ENCODE measurements at places on chromosomes 3 and 15.

GRCh38 chr3:73192036-73192738 lies 130.7 kb downstream of the EBLN2 start:
- no peaks in the 10 kb centered on the region for H3K27me3 ChIP-seq
- H3K27ac ChIP-seq: no peak overlapping the region
- no peaks in the 10 kb centered on the region for H3K36me3 ChIP-seq
- H3K4me1 ChIP-seq: no peaks in the 10 kb centered on the region

- DNase-seq: peak; percentile 96
- H3K36me3 ChIP-seq: peaks cover 19% of the 10 kb centered on the region
- H3K4me3 ChIP-seq: no peak overlapping the region
- H3K27ac ChIP-seq: peak overlapping the region; percentile 99
- peaks cover 77% of the 10 kb centered on the region for H3K4me1 ChIP-seq
- H3K27me3 ChIP-seq: no peaks in the 10 kb centered on the region
These were observed 44.0 kb downstream of the SMAD3 start for GRCh38 chr15:67109141-67110034.

GRCh38 chr15:29124581-29125381 lies 144.8 kb downstream of the NSMCE3 start:
- H3K36me3 ChIP-seq: no peaks in the 10 kb centered on the region
- H3K4me1 ChIP-seq: no peaks in the 10 kb centered on the region
- no peak overlapping the region for H3K4me3 ChIP-seq
- H3K27me3 ChIP-seq: no peaks in the 10 kb centered on the region

- H3K27me3 ChIP-seq: peaks cover 5% of the 10 kb centered on the region
- peaks cover 41% of the 10 kb centered on the region for H3K4me1 ChIP-seq
- DNase-seq: no peak
- H3K4me3 ChIP-seq: no peak overlapping the region
- H3K36me3 ChIP-seq: no peaks in the 10 kb centered on the region
These were observed 2.1 kb downstream of the RPP25 start for GRCh38 chr15:74954515-74954914.

DNA sequence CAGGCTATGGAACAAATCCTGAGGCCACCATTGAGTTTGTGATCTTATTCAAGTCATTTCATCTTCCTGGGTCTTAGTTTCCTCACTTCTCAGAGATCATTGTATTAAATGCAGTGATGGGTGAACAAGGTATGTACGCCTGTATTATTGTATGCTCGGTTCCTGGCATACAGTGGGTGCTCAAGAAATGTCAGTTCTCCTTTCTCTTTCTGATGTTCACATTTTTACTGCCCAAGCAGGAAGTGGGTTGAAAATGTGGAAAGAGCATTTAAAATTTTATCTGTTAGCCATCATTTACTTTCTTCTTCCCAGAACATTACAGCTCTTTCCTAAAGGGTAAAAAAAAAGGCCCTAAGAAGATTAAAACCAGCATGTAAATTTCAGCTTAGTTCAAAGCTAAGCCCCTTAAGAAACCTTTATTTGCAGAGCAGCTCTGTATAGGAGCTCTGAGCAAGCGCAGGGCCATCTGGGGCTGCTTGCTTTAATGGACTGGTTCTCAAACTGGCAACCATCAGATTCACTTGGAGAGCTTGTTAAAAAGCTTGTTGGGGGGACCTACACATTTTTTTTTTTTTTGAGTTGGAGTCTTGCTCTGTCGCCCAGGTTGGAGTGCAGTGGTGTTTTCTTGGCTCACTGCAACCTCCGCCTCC lies 179.4 kb downstream of the CHST2 start:
- DNase-seq: no peak
- peaks cover 10% of the 10 kb centered on the region for H3K4me1 ChIP-seq
- H3K27ac ChIP-seq: no peak overlapping the region
- no peaks in the 10 kb centered on the region for H3K36me3 ChIP-seq
- no peak overlapping the region for H3K4me3 ChIP-seq

- DNase-seq: no peak
- peaks cover 10% of the 10 kb centered on the region for H3K27me3 ChIP-seq
- H3K36me3 ChIP-seq: no peaks in the 10 kb centered on the region
- no peak overlapping the region for H3K4me3 ChIP-seq
- H3K27ac ChIP-seq: no peak overlapping the region
These were observed 80.2 kb downstream of the RAB11A start for GRCh38 chr15:65949491-65949890.

- no peaks in the 10 kb centered on the region for H3K27me3 ChIP-seq
- no peaks in the 10 kb centered on the region for H3K36me3 ChIP-seq
- H3K4me1 ChIP-seq: no peaks in the 10 kb centered on the region
- DNase-seq: no peak
- no peak overlapping the region for H3K4me3 ChIP-seq
- no peak overlapping the region for H3K27ac ChIP-seq
These were observed 8.2 kb upstream of the GCSAM start for GRCh38 chr3:112141293-112141692.

DNA sequence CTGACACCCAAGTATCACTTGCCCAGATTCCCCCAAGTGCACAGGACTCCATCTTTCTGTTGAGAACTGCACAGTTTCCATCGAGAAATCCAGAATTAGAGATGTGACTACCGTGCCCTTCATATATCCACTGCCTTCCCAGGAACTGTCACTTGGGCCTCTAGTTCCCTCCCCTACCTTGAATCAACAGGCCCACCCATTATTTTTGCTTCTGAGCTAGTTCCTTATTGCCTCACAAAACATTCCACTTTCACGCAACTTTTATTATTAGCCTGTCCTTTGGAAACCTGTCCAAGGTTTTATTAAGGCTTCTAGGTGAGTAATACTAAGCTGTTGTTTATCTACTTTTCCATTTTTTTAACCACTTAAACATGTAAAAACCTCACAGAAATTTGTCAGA lies 17.1 kb upstream of the SLC30A4 start:
- H3K4me3 ChIP-seq: no peak overlapping the region
- DNase-seq: no peak
- no peaks in the 10 kb centered on the region for H3K4me1 ChIP-seq
- no peak overlapping the region for H3K27ac ChIP-seq

- no peak overlapping the region for H3K27ac ChIP-seq
- H3K4me3 ChIP-seq: no peak overlapping the region
- peaks cover 7% of the 10 kb centered on the region for H3K4me1 ChIP-seq
- H3K36me3 ChIP-seq: peaks cover 7% of the 10 kb centered on the region
- peak; percentile 59 for DNase-seq
These were observed 95.4 kb downstream of the HCN4 start for GRCh38 chr15:73273181-73274002.

- H3K27me3 ChIP-seq: no peaks in the 10 kb centered on the region
- H3K4me3 ChIP-seq: no peak overlapping the region
- H3K36me3 ChIP-seq: peaks cover 3% of the 10 kb centered on the region
- DNase-seq: no peak
These were observed 25.6 kb downstream of the TIGIT start for GRCh38 chr3:114319453-114319852.

DNA sequence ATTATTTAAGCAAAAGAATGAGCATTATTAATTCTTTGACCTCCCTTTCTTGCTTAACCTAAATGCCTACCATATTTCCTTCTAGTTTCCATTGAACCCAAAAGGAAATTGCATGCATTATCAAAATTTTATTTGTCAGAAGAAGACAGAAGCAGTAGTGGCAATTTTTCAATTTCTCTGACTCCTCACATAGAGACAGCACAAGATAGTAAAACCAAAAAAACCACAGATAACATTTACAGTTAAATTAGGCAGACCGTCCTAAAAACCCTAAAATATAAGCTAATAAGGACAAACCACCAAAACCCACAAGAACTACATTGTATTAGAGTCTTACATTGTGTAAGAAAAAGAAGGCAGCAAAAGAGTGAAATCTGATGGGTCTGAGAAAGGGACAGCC lies 27.1 kb downstream of the GOLGB1 start:
- no peak for DNase-seq
- no peak overlapping the region for H3K27ac ChIP-seq
- no peaks in the 10 kb centered on the region for H3K4me1 ChIP-seq
- H3K4me3 ChIP-seq: no peak overlapping the region
- no peaks in the 10 kb centered on the region for H3K27me3 ChIP-seq
- H3K36me3 ChIP-seq: peaks cover 45% of the 10 kb centered on the region

DNA sequence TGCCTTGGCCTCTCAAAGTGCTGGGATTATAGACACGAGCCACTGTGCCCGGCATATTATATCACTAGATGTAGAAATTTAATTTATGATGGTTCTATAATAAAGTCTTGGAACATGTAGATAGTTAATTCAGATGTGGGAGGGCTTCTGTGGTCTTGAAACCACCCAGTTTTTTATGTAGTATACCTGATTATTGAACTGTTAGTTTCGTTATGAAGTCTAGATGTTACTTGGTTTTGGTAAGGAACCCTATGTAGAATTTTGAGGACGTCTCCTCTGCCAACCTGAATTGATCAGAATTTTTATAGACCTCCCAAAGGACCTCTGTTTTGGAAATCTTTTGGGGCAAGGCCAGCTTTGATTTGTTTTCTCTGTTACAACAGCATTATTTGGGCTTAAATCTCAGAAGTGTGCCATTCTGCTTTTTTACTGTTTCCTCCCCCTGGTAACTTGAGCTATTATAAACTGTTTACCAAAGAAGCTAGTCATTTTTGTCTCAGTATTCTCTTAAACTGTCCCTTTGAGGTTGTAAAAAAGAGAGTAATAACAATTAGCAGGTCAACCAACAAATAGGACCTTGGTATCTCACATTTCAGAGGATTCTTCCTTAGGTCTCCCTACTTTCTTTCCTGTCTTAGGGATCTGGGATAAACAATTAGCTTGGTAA lies 20.8 kb downstream of the AKAP13 start:
- DNase-seq: no peak
- no peak overlapping the region for H3K4me3 ChIP-seq
- peaks cover 52% of the 10 kb centered on the region for H3K4me1 ChIP-seq

- H3K4me1 ChIP-seq: no peaks in the 10 kb centered on the region
- H3K4me3 ChIP-seq: no peak overlapping the region
- no peaks in the 10 kb centered on the region for H3K36me3 ChIP-seq
- H3K27me3 ChIP-seq: no peaks in the 10 kb centered on the region
These were observed 26.8 kb upstream of the CHRM5 start for GRCh38 chr15:33941279-33942063.

GRCh38 chr3:188940573-188940932 lies 231.2 kb upstream of the TPRG1 start:
- H3K27ac ChIP-seq: no peak overlapping the region
- no peaks in the 10 kb centered on the region for H3K36me3 ChIP-seq
- DNase-seq: no peak
- peaks cover 14% of the 10 kb centered on the region for H3K4me1 ChIP-seq
- no peaks in the 10 kb centered on the region for H3K27me3 ChIP-seq
- no peak overlapping the region for H3K4me3 ChIP-seq

GRCh38 chr3:168213920-168214319 lies 118.2 kb upstream of the GOLIM4 start:
- H3K27ac ChIP-seq: no peak overlapping the region
- H3K4me3 ChIP-seq: no peak overlapping the region
- DNase-seq: no peak
- H3K27me3 ChIP-seq: no peaks in the 10 kb centered on the region

DNA sequence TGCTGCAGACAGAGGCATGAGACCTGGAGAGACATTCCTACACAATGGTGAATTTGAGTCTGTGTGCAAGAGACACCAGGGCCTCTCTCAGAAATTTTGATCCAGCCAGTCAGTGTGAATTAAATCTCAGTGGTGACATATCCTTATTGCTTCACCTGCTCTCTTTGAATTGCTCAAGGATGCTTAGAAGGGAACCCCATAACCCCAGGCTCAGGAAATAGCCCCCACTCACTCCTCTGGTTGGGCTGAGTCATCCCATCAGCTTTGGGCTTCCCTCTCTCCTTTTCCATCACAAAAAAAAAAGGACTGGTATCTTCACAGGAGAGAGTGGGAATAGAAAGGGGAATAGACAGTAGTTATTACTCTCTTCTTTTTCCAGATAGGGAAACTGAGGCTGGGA lies 33.0 kb upstream of the LARS2 start:
- no peaks in the 10 kb centered on the region for H3K36me3 ChIP-seq
- H3K4me1 ChIP-seq: no peaks in the 10 kb centered on the region
- H3K27me3 ChIP-seq: no peaks in the 10 kb centered on the region
- no peak overlapping the region for H3K4me3 ChIP-seq

DNA sequence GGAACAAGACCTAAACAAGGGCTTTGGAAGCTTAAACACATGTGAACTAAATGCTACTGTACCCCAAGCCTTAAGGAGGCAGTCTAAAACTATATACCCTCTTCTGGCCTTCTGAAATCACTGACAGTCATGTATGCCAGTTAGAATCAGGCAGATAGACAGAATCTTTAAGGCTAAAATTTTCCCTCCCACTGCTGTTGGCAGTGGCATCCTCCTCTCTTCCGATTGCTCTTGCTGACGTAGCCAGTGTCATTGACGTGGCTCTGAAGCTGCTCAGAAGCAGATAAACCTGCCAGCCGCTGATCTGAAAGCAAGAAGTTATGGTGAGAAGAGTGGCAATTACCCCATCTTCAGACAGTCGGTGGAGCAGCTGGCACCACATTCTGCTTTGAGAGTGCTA lies 3.3 kb downstream of the RYR3 start:
- DNase-seq: no peak
- H3K4me3 ChIP-seq: no peak overlapping the region
- H3K36me3 ChIP-seq: no peaks in the 10 kb centered on the region
- H3K27me3 ChIP-seq: peaks cover 55% of the 10 kb centered on the region

- DNase-seq: no peak
- peaks cover 10% of the 10 kb centered on the region for H3K36me3 ChIP-seq
- no peak overlapping the region for H3K27ac ChIP-seq
These were observed 18.3 kb downstream of the LRRC49 start for GRCh38 chr15:70910958-70911357.

DNA sequence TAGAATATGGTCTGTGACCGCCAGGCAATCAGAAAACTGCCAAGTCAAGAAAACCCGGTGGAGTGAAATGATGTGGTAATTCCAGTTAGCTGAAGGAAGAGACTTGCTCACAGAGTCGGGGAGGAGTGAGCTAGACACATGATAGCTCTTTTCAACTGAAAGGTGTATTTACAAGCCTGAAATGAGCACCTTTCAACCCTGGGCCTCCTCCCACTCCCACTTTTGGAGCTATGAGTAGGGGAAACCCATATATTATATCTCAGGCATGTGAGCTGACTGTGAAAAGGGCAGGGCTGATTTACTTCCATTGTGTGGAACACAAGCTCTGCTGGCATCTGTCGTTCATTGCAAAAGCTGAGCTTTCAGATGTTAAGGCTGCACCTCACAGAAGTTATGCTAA lies 960.2 kb downstream of the TUSC7 start:
- DNase-seq: no peak
- no peaks in the 10 kb centered on the region for H3K4me1 ChIP-seq
- H3K36me3 ChIP-seq: no peaks in the 10 kb centered on the region
- H3K27me3 ChIP-seq: no peaks in the 10 kb centered on the region

DNA sequence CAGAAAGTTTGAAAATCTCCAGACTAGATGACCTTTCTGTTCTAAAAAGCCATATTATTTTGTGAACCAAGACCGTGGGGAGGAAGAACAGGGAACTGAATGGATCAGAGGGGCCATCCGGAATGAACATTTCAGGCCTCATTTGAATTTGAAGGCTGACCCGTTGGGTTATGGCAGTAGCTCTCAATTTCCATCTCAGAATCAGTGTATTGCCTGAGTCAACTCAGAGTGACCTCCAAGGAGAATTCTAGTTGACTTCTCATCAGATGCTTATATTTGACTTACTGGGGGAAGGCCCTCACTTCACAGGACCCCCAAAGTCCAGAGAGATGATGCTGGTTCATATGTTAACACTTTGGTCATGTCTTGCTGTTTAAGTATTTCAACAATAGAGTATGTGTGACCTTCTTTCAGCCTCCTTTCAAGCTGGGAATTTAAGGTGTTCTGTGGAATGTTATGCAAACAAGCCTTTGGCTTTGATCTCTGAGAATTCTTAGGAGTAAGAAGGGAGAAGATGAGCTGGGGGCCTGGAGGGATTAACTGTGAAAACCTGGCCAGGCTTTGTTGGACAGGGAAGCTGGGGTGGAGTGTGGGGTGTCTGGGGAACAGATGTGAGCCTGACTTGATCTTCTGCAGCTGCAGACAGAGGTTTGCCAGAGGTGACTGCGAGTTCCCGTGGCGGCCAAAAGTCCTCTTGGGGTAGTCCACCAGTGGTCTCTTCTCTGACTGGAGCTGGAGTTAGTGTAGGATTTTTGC lies 111.2 kb upstream of the RGMA start:
- 0 out of 2 replicates have a peak, but pooled peaks cover 4% of the 10 kb centered on the region for H3K27me3 ChIP-seq
- no peak overlapping the region for H3K27ac ChIP-seq
- H3K4me1 ChIP-seq: no peaks in the 10 kb centered on the region
- no peak for DNase-seq

Data from SJSA1 (cell line).